ENCODE measurements at places on chromosomes 1 and 21.

GRCh38 chr1:109705411-109705810 is 6.6 kb upstream of the GSTM5 start:
- no peak for DNase-seq

DNA sequence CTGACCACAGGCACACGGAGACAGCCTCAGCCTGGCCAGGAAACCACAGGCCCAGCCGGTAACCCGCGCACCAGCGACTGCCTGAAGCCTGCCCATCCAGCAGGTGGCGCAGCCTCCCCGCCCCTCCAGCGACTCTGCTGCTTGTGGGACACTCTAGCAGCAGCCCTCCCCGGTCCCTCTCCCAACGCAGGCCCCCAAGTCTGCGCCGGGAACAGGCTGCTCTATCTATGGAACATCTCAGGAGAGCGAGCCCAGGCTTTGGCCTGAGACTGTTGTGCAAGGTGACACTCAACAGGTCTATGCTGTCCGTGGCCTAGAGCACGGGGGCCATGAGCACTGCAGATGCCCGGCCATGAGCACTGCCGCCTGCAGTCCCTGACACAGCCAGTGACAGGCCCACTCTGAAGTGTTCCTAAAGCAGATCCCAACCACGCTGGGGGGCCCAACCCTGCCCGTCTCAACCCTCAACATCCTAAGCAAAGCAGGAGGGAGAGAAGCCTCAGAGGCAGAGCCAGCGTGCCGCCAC is 28.4 kb downstream of the WDR4 start:
- no peak for DNase-seq

DNA sequence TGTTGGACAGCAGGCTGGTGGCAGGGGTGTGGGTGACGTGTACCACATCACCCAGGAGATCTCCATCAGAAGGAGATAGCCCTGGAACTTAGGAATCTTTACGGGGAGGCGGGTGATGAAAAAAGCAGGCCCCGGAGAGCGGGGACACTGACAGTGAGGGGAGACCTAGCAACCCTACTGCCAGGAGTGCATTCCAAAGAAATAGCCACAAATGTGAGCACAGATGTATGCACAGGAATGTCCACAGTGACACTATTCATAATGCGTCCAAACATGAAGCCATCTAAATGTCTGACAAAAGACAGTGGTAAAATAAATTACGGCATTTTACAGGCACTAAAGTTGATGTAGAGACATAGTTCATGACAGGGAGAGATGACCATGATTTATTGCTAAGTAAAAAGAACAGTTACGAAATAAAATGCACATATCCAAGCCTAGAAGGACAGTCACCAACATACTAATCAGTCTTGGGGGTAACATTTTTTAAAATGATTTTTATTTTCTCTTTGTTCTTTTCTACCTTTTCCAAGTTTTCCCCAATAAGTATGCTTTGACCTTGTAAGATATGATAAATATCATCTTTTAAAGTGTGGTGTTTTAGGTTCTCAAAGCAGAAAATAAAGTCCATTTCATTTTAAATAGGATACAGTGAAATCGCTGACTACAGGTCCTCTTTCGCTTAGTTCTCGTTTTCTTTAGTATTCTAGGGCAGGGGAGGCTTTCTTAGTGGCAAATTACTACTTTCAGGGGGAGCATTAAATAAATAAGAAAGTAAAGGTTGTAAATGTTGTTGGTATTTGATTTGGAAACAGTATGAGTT is 21.3 kb downstream of the CD247 start:
- no peak for DNase-seq

DNA sequence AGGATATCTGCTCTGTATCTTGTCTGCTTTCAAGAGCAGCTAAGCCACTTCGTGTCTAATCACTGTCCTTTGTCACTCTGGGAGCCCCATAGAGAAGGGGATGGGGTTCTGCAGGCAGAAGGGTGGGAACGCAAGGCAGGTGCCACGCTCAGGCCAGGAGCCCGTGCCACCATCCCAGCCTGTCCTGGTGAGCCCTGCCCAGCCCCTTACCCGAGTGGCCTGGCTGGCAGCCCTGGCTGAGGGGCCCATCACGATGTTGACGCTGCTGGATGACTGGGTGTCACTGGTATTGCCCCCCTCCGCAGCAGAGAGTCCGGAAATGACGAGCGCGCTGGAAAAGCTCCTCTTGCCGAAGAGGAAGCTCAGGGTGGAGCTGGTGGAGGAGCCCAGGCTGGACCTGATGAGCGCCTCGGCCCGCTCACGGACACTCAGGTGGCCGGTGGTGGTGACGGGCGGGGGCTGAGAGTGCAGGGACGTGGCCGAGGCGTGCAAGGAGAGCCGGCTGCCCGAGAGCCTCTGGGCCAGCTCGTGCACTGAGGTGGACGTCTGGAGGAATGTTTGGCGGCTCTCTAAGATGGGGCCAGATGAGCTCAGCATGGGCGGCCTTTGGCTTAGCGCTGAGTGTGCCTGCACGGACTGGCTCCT is 35.6 kb downstream of the NTPCR start:
- DNase-seq = no peak

DNA sequence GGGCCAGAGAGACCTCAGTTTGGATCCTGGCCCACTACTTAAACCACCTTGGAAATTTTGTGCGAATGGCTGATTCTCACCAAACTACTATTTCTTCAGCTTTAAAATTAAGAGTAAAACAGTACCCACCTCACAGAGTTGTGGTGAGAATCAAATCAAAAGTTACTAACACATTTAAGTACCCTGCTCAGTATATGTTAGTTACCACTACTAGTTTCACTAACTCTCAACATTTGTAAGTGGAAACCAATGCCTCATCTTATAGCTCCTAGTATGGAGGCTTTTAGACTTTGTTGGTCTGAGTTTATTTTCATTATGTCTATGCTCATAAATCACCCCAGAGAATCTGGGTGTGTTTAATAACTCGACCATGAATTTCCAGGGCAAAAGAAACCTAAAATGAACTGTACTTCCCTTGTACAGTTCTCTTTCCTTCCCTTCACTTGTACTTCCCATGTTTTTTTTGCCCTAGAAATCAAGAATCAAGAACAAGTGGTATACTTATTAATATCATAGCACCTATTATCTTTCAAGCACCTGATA is 11.6 kb upstream of the SERBP1 start:
- no peak for DNase-seq

DNA sequence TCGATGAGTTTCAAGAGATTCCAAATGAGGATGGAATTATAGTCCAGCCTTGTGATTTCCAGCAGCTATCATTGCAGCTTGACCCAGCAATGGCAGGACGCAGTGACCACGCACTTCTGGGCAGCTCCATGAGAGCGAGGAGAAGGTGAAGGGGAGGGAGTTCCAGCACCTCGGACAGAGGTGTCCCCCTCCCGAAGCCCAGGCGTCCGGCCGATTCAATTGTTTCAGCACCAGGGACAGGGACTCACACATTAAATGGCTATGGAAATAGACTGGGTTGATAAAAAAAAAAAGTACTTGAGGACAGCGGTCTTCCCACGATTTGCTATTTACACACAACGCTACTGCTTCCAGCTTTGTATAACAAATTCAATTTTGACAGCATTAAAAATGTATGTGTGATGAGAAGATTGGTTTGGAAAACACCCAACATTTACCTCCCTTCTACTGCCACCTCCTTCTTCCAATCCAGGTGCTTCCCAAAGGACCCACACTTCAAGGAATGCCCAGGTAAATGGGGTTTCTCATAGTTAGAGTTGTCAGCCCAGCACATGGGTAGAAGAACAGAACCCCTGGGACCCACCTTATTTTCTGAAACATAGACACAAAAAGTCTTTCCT is 71.8 kb downstream of the DISP3 start:
- DNase-seq = peak; percentile 51

GRCh38 chr1:19676438-19676922 is 11.8 kb downstream of the HTR6 start:
- DNase-seq = no peak

- no peak for DNase-seq
These were observed 79.9 kb upstream of the LYST start for GRCh38 chr1:235946571-235946981.

DNA sequence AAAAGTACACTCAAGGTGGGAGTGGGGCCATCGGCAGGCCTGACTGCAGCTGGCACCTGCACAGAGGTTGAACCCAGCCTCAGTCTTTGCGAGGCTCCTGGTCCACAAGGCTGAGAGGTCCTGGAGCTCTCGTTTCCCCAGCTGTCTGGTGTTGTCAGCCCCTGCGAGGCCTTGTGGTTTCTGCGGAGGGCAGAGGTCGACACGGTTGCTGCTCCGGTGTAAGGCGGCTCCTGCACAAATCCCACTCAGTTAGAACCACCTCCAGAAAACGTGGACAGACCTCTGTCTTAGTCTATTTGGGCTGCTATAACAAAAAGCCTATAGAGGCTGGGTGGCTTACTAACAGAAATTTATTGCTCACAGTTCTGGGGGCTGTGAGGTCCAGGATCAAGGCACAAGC is 5.8 kb downstream of the KIAA1614 start:
- DNase-seq = no peak

DNA sequence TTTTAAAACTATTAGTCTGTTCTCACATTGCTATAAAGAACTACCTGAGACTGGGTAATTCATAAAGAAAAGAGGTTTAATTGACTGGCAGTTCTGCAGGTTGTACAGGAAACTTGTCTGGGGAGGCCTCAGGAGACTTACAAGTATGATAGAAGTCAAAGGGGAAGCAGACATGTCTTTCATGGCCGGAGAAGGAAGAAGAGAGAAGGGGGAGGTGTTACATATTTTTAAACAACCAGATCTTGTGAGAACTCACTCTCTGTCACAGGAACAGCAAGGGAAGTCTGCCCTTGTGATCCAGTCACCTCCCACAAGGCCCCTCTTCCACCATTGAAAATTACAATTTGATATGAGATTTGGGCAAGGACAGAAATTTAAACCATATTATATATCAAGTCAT is 55.9 kb downstream of the CLIC4 start:
- no peak for DNase-seq

GRCh38 chr1:229870381-229870780 is 196.7 kb upstream of the GALNT2 start:
- DNase-seq = no peak

Data from frontal cortex (tissue), 4 donors.